ENCODE measurements at places on chromosomes 2 and 18.

GRCh38 chr2:178928077-178928476 is 120.9 kb upstream of the TTN start:
- no peak for DNase-seq

GRCh38 chr2:32719933-32720716 is 92.3 kb downstream of the TTC27 start:
- DNase-seq: no peak

GRCh38 chr2:29066271-29066860 is 8.0 kb downstream of the PCARE start:
- no peak for DNase-seq

DNA sequence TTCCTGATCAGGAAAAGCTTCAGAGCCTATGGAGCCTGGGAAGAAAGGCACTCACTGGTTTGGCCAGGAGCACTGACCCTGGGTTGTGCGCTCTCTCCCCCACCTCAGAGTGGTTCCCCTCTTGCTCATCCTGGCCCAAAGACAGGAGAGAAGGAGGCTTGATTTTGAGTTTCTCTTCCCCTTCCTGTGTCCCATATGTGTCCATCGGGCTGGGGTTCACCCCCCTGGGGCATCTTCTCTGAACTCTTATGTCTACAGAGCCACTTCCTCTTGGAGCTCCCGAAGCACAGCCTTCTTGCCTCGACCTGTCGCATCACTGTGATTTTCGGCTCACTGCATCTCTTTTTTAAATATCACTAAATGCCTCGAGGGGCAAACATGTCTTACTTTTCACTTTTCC is 692.3 kb downstream of the RNF144A start:
- no peak for DNase-seq

GRCh38 chr2:143489145-143489544 is 359.9 kb downstream of the ARHGAP15 start:
- no peak for DNase-seq

DNA sequence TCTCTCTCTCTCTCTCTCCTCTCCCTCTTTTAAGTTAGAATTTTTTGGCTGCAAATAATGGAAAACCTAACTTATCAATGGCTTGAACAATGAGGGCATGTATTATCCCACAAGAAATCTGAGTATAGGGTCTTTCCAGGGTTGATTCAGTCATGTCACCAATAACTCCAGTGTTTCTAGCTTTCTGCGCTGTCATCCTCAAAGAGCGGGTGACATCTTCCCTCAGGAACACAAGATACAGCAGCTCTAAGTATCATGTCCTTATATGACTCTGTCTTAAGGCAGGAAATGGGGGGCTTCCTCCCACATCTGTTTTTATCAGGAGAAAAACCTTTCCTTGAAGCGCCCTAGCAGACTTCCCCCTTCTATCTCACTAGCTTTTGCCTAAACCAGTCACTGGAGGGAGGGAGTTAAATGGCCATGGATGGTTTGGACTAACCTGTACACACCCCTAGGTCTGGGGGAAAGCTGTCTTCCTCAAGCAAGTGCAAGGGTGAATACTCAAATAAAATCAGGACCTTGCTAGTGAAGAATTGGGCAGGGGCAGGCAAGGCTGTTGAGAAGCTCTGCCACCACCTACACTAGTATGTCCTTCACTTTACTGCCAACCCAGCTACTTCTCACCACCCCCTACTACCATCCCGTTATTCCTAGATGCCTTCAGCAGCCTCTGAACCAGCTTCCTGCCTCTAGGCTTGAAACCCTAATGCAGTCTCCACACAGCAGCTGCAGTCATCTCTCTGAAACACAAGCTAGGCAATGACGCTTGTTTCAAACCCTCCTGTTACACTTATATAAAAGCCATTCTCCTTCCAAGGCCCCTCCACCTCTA is 7.5 kb upstream of the TUBA4A start:
- DNase-seq: no peak

GRCh38 chr2:8608411-8608954 is 73.4 kb upstream of the ID2 start:
- no peak for DNase-seq

GRCh38 chr2:237154082-237154638 is 68.5 kb downstream of the COPS8 start:
- peak; percentile 66 for DNase-seq

DNA sequence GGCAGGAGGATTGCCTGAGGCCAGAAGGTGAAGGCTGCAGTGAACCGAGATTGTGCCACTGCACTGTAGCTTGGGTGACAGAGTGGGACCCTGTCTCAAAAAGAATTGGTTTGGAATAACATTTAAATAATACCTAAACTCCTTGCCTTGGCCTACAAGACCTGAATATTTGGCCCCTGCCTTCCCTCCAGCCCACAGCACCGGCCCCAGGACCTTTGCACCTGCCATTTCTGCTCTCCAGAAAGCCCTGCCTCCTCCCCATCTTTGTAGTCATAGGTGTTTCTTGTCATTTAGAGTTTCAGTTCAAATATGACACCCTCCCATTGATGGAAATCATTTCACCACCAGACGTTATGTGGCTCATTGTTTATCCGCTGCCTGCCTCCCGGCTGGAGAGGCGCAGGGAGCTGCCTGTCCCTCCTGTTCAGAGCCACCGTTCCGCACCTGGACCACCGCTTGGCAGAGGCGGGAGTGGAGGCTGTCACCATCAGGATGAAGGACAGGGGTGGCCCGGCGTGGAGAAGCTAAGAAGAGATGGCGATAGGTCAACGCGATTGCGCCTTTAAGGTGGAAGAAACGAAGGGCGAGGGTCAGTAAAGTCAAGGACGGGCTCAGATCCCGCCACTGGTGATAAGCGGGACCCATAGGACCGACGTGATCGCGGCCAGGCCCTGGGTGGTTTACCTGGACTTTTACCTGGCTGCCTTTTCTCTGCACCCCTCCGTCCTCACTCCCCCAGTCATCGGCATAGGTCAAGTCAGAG is 638 bp upstream of the LPIN1 start:
- no peak for DNase-seq

DNA sequence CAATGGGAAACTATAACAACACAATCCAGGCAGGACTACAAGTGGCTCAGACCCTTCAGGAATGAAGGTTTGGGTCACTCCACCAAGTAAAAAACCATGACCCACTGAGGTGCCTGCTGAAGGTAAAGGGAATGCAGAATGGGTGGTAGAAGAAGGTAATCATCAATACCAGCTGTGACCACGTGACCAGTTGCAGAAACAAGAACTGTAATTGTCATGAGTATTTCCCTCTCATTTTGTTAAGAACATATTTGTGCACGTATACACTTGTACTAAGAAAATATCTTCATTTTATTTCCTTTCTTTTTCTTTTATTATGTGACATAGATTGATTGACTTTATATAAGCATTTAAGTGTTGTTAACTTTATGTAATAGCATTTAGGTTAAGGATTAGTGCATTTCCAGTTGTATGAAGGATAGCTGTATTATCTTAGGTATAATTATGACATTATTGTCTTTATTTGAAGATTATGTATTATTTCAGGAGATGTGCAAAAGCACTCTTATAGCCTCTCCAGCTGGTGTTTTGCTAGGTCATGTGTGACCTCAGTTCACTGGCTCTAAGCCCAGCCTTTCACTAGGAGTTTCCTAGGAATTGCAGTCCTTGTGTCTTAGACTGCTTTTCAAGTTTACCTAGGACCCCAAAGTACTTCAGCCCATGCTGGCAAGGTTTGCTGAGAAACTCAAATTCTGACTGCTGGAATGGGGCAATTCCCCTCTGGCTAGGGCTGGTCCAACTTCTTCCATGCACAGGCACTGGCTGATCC is 125.7 kb upstream of the DPP10 start:
- no peak for DNase-seq

DNA sequence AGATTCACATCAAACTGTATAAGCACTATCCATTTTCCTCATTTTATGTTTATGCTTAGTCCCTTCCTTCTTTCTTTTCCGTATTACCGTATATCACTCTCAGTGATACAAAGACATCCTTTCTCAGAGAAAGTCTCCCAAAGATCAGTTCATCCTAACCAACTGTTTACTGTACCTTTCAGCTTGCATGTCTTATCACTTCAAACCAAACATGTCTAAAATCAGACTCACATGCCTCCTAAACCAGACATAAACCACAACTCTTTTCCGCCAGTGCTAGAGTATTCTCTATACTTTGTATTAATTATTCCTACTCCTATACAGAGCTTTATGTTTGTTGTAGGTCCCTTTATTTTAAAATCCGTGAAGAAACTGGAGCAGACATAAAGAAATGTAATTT is 41.5 kb downstream of the KCMF1 start:
- no peak for DNase-seq

- no peak for DNase-seq
These were observed 90.2 kb upstream of the ARHGAP28 start for GRCh38 chr18:6639305-6639704.

DNA sequence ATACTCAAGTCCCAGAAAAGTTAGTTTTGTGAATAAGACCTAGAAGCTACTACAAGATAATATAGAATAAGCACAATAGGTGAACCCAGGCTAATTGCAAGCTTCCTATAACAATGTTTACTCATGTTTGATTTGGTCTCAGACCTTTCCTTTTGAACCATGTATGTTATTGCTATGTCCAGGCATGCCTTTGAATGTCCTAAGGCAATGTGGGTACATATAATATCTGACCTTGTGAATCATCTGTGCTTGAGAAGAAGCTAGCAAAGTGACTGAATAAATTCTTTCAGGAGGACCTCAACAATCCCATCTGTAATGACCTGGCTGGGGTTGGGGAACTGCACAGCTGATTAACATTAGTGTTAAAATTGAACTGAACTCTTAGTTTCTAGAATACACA is 1285.9 kb upstream of the CELF4 start:
- DNase-seq: no peak

DNA sequence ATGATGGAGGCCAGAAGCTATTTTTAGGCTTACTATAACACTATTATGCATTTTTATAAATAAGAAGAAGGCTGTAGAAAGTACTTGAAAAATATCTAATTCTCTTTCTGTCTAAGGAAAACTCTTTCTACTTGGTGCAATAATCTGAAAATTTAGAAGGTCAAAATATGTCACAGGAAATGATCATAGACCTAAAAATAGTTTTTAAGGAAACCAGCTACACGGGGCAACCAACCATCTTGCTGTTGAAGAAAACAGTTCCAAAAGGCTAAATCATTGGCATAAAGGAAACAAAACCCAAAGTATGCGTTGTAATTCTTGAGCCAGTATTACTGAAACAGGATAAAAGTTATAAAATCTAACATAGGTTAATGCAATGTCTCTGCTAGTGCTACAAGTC is 40.2 kb downstream of the SOCS6 start:
- DNase-seq: no peak

GRCh38 chr2:54473851-54474250 is 17.7 kb downstream of the SPTBN1 start:
- no peak for DNase-seq

DNA sequence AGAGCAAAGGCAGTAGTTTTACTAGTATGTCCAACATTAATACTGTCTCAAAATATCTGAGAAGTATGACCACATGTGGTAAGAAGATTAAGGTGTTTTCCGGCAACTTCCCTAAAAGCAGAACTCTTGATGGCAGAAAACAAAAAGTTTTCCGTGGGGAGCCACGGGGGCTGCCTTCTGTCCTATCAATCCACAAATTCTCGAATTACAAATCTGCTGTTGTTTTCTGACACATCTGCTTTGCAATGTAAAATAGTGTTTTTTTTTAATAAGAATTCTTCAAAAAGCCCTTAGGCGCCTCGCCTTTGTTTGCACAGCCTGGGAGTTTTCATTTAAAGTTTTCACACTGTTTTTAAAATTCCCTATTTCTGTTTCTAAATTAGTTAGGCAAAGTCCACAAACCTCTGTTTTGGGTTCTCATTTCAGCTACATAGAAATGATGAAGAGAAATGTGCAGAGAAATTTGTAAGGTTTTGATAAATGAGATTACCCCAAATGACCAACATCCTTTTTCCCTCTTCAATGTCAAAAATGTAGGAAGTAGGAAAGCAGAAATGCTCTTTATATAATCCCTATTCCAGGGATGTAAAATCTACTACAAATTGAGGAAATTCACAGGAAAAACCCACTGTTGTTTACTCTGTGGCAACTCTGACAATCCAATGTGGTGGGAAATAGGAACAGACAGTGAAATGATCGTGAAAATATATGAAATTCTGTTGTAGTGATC is 385.8 kb downstream of the ZEB2 start:
- DNase-seq: no peak

- no peak for DNase-seq
These were observed 22.3 kb downstream of the DOK1 start for GRCh38 chr2:74576863-74577229.

DNA sequence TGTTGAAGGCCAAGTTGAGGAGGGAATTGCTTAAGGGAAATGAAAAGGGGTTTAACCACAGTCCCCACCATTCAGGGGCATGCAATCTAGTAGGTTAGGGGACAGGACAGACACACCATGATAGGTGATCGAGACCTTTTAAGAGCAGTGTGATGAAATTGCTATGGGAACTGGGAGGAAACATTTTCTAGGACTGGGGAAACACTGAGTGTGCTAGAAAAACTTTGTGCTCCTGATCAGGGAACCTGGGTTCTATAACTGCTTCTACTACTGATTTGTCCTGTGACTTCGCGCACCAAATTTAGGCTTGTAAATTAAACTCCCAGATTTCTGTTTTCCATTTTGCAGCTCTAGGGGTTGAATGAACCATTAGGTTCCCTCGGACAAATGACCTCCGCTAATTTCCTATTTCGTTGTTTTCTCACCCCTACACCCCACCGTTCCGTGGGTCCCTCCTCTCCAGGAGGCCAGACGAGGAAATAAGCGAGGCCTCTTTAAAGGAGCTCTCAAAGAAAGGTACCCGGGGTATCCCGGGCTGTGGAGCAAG is 371 bp upstream of the LCLAT1 start:
- no peak for DNase-seq

- DNase-seq: no peak
These were observed 137.0 kb upstream of the CTNNA2 start for GRCh38 chr2:79375817-79376216.

GRCh38 chr2:231542136-231542535 is 11.9 kb upstream of the NMUR1 start:
- no peak for DNase-seq

DNA sequence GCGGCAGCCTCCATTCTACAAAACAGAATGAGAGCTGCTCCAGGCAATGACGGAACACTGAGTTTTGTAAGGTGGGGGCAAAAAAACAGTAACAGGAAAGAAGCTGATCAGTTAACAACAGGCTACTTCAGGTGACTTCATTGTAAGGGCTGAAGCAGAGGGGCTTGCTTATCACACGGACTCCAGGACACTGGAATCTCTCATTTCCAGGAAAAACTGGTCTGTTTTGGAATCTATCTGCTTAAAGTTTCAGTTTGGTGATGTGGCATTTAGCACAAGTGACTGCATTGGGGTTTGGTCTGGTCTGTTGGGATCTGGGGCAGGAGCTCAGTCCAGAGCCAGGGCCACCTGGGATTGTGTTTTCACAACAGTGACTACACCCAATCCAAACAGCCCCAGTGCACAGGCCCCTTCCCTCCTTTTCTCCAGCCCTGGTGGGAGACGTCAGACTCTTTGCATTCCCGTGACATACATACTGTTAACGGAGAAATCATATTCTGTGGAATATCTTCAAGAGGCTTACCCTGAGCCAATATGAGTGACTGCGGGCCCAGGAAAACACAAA is 14.1 kb downstream of the AMER3 start:
- DNase-seq: no peak

GRCh38 chr2:105320651-105321215 is 8.8 kb downstream of the TGFBRAP1 start:
- no peak for DNase-seq
